ENCODE measurements at places on chromosomes 16 and 17. TPM values are rescaled to one million over a fixed set of nuclear protein-coding genes. Genes with fewer than 3 reads are reported as not detected.

The MILR1 gene
- 20.6 TPM for total RNA-seq

The HOXB1 gene
- not detected for total RNA-seq

The KRT32 gene
- not detected for total RNA-seq

The RPS15A gene
- 2,615 TPM for total RNA-seq

The DCTPP1 gene
- total RNA-seq: 70.2 TPM

The PRKCB gene
- total RNA-seq: not detected

The SLC52A1 gene
- total RNA-seq: 0.69 TPM

The PLCD3 gene
- 17.9 TPM for total RNA-seq

All from mammary microvascular endothelial cell (primary cell).